Fibroblast of the aortic adventitia (primary cell): ENCODE measurements at places on chromosomes 12 and 14. TPM values are rescaled to one million over a fixed set of nuclear protein-coding genes. Genes with fewer than 3 reads are reported as not detected.

Gene ZFP36L1
- total RNA-seq: 24.1 and 53.8 TPM in 2 replicates

Gene DTX3
- 10.5 and 16.9 TPM in 2 replicates for total RNA-seq

Gene EML1
- total RNA-seq: 80.3 and 163 TPM in 2 replicates

Gene HOXC10
- total RNA-seq: 0.25 TPM in 1 of 2 replicates, not detected in the other

Gene KCNC2
- total RNA-seq: not detected in 2 replicates

Gene CCDC60
- total RNA-seq: not detected in 2 replicates

Gene PIANP
- 0.45 TPM in 1 of 2 replicates, not detected in the other for total RNA-seq

Gene SPIC
- not detected in 2 replicates for total RNA-seq

Gene SLC10A1
- total RNA-seq: not detected in 2 replicates

Gene SERPINA12
- total RNA-seq: not detected in 2 replicates

Gene KRT72
- not detected in 2 replicates for total RNA-seq

Gene SYNE3
- 19.3 and 63.4 TPM in 2 replicates for total RNA-seq

Gene FAM222A
- total RNA-seq: 0.25 and 0.54 TPM in 2 replicates

Gene AQP5
- total RNA-seq: 0.72 and 2.4 TPM in 2 replicates

Gene TAMALIN
- 7.3 TPM in 2 replicates for total RNA-seq

Gene FOXN4
- total RNA-seq: not detected in 2 replicates

Gene ZBTB39
- total RNA-seq: 5.2 and 6.1 TPM in 2 replicates

Gene RFLNA
- total RNA-seq: 0.45 and 1.1 TPM in 2 replicates

Gene RNF212B
- total RNA-seq: not detected in 2 replicates

Gene NYNRIN
- 14.1 and 45.1 TPM in 2 replicates for total RNA-seq

Gene LUM
- 88.8 and 582 TPM in 2 replicates for total RNA-seq

Gene AMN
- not detected in 2 replicates for total RNA-seq

Gene FGF6
- total RNA-seq: not detected in 2 replicates

Gene HDAC7
- 48.9 and 78.8 TPM in 2 replicates for total RNA-seq

Gene NPFF
- not detected in 2 replicates for total RNA-seq

Gene CELA1
- 0.25 TPM in 1 of 2 replicates, not detected in the other for total RNA-seq

Gene OR6C2
- not detected in 2 replicates for total RNA-seq

Gene ST8SIA1
- total RNA-seq: 4.6 and 13.7 TPM in 2 replicates

Gene ATL1
- 5.2 and 10.7 TPM in 2 replicates for total RNA-seq

Gene CCND2
- total RNA-seq: 22.5 and 57.6 TPM in 2 replicates

Gene SYCP3
- total RNA-seq: 0.18 and 0.82 TPM in 2 replicates

Gene TCP11L2
- 36.1 and 42.4 TPM in 2 replicates for total RNA-seq

Gene SMIM41
- 0.27 and 0.98 TPM in 2 replicates for total RNA-seq

Gene LRRC10
- not detected in 2 replicates for total RNA-seq

Gene ABHD12B
- total RNA-seq: not detected in 2 replicates
